ENCODE measurements at places on chromosomes 7 and 10.

- no peak for DNase-seq
Measured at GRCh38 chr7:20438694-20439376, 108.1 kb downstream of the ITGB8 start.

GRCh38 chr7:5580714-5581395 is 157.2 kb upstream of the TNRC18 start:
- no peak for DNase-seq

DNA sequence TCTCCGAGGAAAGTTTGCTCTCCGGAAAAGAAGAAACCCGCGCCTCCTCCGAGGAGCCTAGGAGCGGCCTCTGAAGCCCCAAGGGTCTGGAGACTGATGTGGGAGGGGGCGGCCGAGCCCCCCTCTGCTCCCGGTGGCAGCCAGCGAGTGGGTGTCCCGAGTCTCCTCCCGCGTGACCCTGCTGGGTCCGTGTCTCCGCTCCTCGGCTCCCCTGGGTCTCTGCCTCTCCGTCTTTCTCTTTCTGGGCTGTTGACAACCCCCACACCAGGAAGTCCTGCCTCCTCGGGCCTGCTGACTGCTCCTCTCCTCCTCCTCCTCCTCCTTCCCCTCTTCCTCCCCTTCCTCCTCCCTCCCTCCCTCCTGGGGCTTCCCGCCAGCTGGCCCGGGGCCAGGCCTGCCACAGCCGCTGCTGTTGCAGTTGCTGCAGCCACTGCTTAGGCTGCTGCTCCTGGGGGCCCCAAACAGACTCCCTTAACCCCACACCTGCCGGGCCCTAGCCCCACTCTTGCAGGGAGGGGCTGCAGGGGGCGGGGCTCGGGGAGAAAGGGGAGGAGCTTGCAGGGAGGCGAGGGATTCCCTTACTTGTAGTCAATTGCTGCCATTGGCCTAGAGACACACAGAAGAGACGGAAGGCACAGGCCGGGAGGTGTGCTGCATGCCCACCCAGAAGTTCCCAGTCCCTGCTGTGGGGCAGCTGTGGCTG is at the start of gene TSC22D4:
Gene TSC22D4, minus strand, starts transcription at position 257 of the 703 bp plus-strand sequence. CDS start 1,176 bp downstream, outside the sequence.
- peak; percentile 69 for DNase-seq

GRCh38 chr7:134778941-134779740 is at the start of gene CALD1:
CALD1 (plus strand) TSS chr7:134779634; CDS start chr7:134867734, 88,100 bp downstream.
- DNase-seq = no peak

DNA sequence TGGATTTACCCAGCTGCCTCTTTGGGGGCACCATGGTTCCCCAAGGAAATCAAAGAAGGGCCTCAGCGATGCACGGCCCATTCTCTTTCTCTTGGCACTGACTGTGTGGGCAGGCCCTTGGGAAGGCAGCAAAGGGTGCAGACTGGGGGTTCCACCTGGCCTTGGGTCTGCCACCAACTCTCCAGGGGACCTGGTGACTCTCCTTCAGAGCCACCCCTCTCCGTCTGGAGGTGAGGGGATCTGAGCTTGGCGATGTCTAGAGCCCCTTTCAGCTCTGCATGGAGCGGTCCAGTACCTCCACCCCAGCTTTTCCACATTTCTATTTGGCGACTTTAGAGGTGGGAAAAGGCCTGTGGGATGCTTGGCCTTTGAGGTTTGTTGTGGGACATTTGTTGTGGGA is 69.1 kb downstream of the C10orf120 start:
- no peak for DNase-seq

DNA sequence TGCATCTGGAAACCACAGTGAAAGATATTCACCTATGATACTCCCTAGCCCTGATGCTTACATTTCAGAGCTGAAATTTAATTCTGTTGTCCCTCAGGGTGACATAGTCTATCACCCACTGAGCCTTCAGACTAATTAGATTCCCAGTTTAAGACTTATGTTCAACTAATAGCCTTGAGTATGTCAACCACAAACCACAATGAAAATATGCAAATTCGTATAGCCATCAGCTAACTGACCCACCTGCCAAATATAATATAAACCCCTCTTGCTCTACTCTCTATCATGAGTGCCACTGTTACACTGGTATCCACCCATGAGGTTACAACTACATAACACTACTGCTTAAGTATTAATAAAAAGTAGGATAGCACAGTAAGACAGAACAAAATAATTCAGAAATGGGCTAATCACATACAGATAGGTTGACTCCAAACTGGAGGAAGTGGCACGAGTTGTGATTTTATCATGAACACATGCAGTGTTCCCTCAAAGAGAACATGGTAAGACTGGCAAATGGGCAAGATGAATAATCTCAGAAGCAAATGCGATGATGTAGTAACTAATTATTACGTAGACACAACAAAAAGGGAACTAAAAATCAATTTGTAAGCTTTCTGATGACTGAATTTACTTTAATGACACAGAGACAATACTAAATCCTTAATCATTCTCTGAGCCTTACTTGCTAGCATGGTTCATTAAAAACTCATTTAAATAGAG is 290.6 kb downstream of the PARD3 start:
- DNase-seq = no peak

- DNase-seq = no peak
Measured at GRCh38 chr7:39317107-39317506, 249.1 kb upstream of the YAE1 start.

- DNase-seq = no peak
Measured at GRCh38 chr10:11163780-11164550, 146.3 kb downstream of the CELF2 start.

GRCh38 chr10:35916791-35917190 is 274.7 kb upstream of the FZD8 start:
- no peak for DNase-seq

- no peak for DNase-seq
Measured at GRCh38 chr7:143361552-143362130, 872 bp downstream of the FAM131B start.

- no peak for DNase-seq
Measured at GRCh38 chr10:4310172-4310571, 515.8 kb upstream of the AKR1E2 start.

DNA sequence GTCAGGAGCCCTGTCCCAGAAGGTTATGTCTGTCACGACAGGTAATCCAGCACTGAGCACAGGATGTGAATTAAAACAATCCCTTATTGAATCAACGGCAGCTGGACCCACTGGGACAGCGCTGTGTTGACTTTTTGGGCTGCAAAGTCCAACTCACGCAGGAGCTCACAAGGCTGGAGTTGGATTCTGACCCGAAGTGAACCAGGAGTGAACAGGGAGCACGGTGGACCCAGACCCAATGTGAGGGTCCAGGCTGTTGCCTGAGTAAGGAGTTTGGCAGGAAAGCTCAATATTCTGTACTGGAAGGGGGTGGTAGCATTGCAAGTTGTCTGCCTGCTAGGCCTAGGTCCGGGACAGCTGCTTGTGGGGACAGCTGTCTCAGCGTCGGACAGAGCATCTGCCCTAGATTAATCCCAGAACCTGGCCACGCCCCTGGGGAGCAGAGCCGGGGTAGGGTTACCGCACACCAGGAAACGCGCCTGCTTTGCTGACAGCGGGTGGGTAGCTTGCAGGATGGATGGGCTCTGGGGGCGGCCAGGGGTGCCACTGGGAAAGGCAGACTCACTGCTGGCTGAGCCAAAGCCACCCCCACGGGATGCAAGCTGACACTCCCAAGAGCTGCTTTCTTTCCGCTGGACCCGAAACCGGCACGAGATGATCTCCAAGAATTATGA is 24.0 kb downstream of the COL26A1 start:
- no peak for DNase-seq

DNA sequence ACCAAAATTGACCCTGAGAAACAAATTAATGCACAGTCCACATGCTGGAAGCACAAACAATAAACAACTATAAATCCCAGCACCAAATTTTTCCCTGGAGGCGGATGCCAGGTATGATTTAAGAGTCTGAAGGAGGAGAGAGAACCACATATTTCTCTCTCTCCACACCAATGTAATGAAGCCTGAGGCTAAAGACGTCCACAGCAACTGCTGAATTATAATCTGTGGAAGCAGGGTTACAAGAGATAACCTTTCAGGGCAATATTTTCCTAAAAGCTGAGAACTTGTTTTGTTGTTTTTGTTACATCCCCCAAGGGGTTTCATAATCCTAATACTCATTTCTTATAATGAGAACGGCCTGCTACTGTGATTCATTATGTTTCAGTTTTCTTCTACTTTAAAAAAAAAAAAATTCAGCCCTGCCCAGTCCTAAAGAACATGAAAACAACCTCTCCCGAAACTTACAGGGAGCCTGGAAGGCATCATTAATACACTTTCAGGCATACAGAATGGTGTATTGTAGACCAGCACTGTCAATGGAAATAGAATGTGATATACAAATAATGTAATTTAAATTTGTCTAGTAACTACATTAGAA is 48.5 kb upstream of the ABLIM1 start:
- no peak for DNase-seq

DNA sequence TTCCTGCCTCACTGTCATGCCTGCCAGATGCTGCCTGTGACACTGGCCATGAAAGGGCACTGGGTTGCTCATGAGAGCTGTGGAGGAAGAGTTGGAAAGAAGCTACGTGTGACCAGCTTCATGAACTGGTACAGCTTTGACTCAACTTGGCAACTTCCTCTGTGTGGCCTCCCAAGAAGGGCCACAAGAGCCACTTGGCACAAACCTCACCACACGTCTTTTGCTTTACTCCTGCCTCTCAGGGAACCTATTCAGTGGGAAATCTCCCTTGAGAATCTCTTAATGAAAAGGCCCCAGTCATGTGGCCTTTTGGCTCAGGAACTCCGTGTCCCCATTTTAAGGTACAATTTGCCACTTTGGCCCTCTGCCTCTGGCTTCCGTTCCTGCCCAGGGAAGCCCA is 54.5 kb downstream of the FRMD4A start:
- DNase-seq = no peak

- DNase-seq = no peak
Measured at GRCh38 chr10:77548671-77549070, 88.9 kb downstream of the KCNMA1 start.

- DNase-seq = no peak
Measured at GRCh38 chr10:19493917-19494316, 322.3 kb upstream of the PLXDC2 start.

- no peak for DNase-seq
Measured at GRCh38 chr10:58795560-58795959, 282.9 kb downstream of the BICC1 start.

DNA sequence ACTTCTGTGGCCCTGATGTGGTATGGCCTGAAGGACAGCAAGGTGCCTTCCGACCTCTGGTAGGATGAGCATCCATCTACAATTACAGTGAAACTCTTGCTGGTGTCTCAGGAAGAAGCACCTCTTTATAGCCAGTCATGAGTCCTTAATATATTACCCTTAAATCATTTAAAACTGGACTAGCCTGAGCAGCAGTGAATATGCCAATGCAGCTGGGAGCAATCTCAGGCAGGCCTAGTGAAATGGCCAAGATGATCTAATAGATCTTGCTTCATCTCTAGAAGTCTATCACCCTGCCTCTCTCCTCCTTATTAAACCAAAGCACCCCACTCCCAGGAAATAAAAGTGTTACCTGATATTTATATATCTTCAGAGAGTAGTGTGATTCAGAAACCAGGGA is 66.7 kb upstream of the SORCS3 start:
- DNase-seq = no peak

DNA sequence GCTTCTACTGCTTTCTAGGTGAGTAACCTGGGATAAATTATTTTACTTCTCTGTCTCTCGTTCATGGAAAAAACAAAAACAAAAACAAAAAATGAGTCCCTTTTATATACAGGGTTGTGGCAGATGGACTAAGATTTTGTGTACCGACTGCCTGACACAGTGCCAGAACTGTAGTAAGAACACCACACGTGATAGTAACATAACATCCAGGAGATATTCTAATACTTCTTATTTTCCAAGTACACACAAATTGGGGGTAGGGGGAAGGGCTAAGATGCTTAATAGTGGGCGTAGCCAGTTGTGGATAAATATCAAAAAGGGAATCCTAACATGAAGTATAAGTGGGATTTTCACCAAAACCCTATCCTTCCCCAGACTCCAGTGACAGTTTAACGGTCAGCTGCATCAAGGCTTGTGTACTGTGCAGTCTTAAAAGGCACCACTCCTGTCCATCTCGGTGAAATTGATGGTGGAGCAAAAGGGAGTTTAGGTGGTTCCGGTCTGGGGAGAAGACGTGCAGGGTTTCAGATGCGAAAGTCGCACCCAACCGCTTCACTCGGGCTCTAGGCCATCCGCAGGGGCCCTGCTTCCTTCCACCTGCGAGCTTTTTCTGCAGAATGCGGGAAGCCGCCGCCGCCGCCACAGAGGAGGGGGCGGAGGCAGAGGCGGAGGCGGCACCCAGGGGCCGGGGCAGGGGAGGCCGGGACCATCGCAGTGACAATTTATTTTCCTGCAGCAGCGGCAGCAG is at the start of gene STAMBPL1:
Gene STAMBPL1, plus strand, starts transcription at position 712 of the 748 bp plus-strand sequence. CDS start 21,464 bp downstream, outside the sequence.
- peak; percentile 37 for DNase-seq

- no peak for DNase-seq
Measured at GRCh38 chr10:128144547-128144946, 18.3 kb upstream of the MKI67 start.

DNA sequence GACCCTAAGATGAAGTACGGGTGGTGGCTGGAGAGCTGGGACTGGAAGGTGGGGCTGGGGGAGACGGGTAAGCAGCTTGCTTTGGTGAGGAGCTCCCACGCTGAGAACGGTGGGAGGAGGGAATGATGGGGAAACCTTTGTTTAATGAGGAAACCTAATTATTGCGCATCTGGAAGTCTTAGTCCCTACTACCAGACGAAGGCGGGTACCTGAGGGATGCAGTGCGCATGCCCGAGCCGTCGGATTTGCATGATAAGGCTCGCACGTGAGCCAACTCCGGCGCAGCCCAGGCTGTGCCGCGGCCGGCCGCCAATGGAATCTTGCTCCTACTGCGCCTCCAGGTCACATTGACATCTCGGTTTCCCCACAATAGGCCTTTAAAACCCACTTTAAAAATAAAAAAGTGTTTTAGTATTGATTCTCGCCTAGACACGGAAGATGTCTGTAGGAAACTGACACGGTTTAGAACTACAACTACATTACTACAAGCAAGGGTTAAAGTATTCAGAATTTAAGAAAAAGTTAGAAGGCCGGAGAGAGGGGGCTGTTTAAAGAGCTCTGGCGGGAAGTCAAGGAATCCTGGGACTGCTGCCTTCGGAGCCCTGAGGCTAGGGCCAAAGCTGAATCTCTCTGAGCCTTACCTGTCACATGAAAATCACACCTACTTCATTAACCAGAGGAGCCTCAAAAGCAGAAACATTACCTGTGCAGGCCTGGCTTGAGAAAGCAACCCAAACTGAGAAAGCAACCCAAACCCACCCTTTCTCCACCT is 12.1 kb upstream of the DLX6 start:
- no peak for DNase-seq
